ENCODE measurements at places on chromosomes 2 and 18.

DNA sequence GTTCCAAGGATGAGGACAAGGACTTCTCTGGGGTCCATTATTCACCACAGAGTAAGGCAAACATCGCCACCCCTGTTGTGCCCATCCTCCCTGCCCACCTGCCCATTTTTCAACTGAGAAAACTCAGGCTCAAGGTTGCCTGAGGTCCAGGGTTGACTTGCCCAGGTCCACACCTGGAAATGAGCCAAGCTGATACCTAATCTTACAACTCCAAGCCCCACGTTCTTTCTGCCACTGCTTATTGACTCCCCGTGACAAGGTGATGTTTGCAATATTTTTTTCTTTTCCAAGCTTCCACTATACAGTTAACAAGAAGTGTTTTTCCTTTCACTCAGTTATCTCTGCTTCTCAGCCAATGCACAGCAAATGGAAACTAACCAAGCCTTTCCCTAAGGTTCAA lies 39.0 kb downstream of the RNF152 start:
- no peak for DNase-seq

- DNase-seq, result no peak
Observed at GRCh38 chr2:170963386-170963785, 34.3 kb downstream of the GORASP2 start.

DNA sequence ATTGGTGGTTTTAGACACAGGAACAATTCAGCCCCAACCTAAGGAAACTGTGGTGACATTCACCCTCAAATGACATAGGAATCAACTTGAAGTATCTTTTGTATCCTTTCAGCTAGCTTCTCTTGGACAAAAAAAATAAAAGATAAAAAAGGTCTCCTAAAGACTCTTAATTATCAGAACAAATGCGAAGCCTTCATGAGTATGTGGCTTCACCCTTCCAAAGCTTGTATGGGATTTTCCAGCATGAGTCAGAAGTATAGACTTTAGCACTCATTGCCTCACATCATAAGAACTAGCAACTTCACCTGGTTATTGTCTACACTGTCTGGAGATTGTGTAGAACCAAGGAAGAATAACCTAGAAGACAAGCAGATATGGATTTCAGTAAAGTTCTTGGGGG lies 135.4 kb downstream of the LAMA3 start:
- DNase-seq, result no peak

DNA sequence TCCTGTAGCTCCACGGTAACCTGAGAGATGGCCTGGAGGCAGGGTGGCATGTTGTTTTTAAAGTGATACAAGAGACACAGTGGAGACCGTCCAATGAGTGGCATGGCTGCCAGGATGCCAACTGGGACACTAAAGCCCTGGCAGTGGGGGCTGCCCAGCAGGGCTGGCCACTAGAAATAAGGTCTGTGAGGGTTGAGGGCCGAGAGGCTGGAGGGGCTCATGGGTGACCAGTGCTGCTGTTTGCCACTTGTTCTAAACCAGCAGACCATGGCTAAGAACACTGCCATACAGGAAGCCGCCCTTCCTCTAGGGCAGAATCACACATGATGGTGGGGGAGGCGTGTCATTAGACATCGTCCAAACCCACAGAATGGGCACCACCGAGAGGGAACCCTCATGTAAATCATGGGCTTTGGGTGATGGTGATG lies 71.9 kb downstream of the ALPK2 start:
- no peak for DNase-seq

GRCh38 chr2:71156573-71156972 lies 26.1 kb downstream of the MPHOSPH10 start:
- no peak for DNase-seq
